ENCODE measurements at places on chromosomes 13 and 19.

DNA sequence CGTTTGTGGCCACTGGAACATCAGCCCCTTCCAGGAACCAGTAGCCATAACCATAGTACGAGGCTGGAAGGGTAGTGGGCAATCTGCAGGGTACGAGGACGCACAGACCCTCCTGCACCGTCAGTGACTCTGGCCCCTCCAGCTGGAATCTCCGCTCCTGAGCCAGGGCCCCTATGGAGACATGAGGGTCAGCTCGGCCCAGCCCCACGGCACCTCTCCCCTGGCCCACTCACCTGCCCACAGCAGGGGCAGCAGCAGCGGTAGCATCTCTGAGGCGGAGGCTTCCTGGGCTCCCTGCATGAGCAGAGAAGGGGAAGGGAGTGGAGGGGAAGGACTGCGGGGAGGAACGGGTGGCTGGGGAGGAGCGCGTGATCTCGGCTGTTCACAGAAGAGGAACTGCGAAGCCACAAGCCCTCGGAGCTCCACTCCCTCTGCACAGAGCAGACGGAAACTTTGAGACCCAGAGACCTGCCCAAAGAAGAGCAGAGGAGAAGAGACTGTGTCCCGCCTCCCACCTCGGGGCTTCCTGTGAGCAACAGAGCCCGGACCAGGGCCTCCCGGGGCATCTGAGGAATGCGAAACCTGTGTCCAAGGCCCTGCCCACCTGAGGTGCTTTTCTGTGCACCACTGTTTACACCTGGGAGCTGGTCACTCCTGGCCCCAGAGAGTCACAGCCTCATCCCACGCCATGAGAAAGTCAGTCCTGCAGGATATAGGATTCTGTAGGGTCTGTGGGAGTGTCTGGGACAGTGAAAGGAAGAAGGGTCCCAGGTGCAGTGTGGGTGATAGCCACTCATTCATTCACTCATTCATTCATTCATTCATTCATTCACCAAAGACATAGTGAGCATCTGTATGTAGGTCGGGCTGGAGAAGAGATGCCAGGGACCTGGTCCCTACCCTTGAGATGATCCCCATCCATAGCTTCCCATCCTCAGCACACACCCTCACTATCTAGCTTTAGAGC lies at the start of gene SIGLEC6:
SIGLEC6 (minus strand) TSS at position 322 of the 967 bp plus-strand sequence; CDS start at position 300, 22 bp downstream.
- no peak within 1 kb of the TSS for H3K27ac ChIP-seq
- DNase-seq: no peak
- H3K27me3 ChIP-seq: no peaks in the 10 kb centered on the region
- H3K4me3 ChIP-seq: no peak within 1 kb of the TSS
- no peaks in the 10 kb centered on the region for H3K36me3 ChIP-seq

DNA sequence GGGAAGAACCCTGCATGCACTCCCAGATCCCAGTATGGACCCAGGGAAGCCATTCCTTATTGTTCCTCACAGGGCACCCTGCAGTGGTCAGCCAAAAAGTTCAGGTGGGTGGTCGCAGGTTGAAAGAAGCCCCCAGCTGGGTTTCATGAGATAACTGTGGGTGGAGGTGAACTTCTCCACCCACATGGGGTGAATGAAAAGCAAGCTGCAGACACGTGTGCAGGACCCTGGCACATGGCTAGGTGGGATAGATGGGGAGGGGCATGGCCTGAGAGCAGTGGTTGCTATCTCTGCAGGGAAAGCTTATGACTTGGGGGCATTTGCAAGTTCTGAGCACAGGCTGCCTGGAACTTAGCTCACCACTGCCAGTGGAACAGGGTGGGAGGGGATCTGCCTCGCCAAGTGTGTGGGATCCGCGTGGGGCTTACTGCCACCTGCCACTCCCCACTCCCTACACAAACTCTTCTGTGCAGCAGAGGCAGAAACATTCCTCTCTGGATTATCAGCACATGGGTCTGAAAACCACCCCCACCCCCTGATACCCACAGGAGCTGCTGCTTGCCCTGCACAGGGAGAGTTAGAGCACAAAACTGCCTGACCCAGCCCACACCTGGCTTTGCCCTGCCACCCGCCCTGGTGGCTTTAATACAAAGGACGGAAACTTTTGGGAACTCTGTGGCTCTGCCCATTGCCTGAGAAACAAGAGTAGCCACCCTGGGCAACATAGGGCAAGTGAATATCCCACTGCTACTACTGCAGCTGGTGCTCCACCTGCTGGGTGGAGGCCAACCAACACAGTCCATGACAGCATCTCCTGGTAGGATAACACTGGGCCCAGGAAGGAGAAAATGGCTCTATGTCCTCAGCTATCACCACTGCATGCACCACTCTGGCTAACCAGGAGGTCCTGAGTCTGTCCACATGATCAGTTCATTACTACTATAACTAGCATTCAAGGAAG lies 24.4 kb downstream of the PLA2G4C start:
- peaks cover 5% of the 10 kb centered on the region for H3K4me1 ChIP-seq
- H3K36me3 ChIP-seq: no peaks in the 10 kb centered on the region
- no peak overlapping the region for H3K27ac ChIP-seq
- H3K4me3 ChIP-seq: no peak overlapping the region

- no peaks in the 10 kb centered on the region for H3K27me3 ChIP-seq
- no peak overlapping the region for H3K27ac ChIP-seq
- no peaks in the 10 kb centered on the region for H3K36me3 ChIP-seq
- no peak overlapping the region for H3K4me3 ChIP-seq
- no peak for DNase-seq
- no peaks in the 10 kb centered on the region for H3K4me1 ChIP-seq
These were observed 23.7 kb upstream of the LAMP1 start for GRCh38 chr13:113273321-113273720.

- H3K4me1 ChIP-seq: peaks cover 23% of the 10 kb centered on the region
- H3K4me3 ChIP-seq: no peak overlapping the region
- no peak overlapping the region for H3K27ac ChIP-seq
- H3K36me3 ChIP-seq: peaks cover 13% of the 10 kb centered on the region
- peak; percentile 12 for DNase-seq
These were observed 2.2 kb upstream of the TBXA2R start for GRCh38 chr19:3608750-3609322.

DNA sequence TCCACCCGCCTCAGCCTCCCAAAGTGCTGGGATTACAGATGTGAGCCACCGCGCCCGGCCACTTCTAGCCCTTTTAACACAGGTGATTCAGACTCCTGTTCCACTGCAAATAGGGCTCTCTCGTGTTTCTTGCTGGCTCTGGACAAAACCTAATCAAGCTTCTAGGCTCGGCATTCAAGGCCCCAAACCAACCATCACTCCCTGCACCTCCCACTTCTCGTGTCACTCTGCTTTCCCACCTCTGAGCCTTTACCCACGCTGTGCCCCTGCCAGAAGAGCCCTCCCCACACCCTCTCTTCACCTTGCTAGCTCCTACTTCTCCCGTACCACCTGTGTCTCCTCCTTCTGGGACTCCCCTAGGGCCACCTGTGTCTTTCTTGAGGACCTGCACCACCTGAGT lies 19.8 kb downstream of the KANK2 start:
- H3K4me3 ChIP-seq: no peak overlapping the region
- H3K4me1 ChIP-seq: peaks cover 12% of the 10 kb centered on the region
- no peak overlapping the region for H3K27ac ChIP-seq
- H3K27me3 ChIP-seq: no peaks in the 10 kb centered on the region
- no peak for DNase-seq

GRCh38 chr13:48220981-48221685 lies 11.9 kb upstream of the ITM2B start:
- peaks cover 6% of the 10 kb centered on the region for H3K4me1 ChIP-seq
- no peak overlapping the region for H3K27ac ChIP-seq
- H3K4me3 ChIP-seq: no peak overlapping the region
- H3K27me3 ChIP-seq: no peaks in the 10 kb centered on the region

- H3K4me1 ChIP-seq: no peaks in the 10 kb centered on the region
- H3K27ac ChIP-seq: no peak overlapping the region
- no peaks in the 10 kb centered on the region for H3K27me3 ChIP-seq
- DNase-seq: no peak
These were observed 166.9 kb downstream of the GPC5 start for GRCh38 chr13:91565296-91565695.

GRCh38 chr19:8609279-8610040 lies 1.1 kb downstream of the ADAMTS10 start:
- peaks cover 9% of the 10 kb centered on the region for H3K4me1 ChIP-seq
- H3K36me3 ChIP-seq: no peaks in the 10 kb centered on the region
- peak overlapping the region; percentile 1 for H3K4me3 ChIP-seq
- peak overlapping the region; percentile 45 for H3K27ac ChIP-seq
- no peaks in the 10 kb centered on the region for H3K27me3 ChIP-seq

- no peaks in the 10 kb centered on the region for H3K36me3 ChIP-seq
- no peaks in the 10 kb centered on the region for H3K27me3 ChIP-seq
- no peak overlapping the region for H3K4me3 ChIP-seq
- H3K27ac ChIP-seq: peak overlapping the region; percentile 94
- peaks cover 19% of the 10 kb centered on the region for H3K4me1 ChIP-seq
These were observed 1.3 kb upstream of the JUND start for GRCh38 chr19:18282788-18283141.

- DNase-seq: peak; percentile 47
- no peaks in the 10 kb centered on the region for H3K36me3 ChIP-seq
- H3K27me3 ChIP-seq: peaks cover 13% of the 10 kb centered on the region
- no peak overlapping the region for H3K4me3 ChIP-seq
- H3K27ac ChIP-seq: no peak overlapping the region
These were observed 18.1 kb upstream of the GTF3A start for GRCh38 chr13:27406178-27406939.

DNA sequence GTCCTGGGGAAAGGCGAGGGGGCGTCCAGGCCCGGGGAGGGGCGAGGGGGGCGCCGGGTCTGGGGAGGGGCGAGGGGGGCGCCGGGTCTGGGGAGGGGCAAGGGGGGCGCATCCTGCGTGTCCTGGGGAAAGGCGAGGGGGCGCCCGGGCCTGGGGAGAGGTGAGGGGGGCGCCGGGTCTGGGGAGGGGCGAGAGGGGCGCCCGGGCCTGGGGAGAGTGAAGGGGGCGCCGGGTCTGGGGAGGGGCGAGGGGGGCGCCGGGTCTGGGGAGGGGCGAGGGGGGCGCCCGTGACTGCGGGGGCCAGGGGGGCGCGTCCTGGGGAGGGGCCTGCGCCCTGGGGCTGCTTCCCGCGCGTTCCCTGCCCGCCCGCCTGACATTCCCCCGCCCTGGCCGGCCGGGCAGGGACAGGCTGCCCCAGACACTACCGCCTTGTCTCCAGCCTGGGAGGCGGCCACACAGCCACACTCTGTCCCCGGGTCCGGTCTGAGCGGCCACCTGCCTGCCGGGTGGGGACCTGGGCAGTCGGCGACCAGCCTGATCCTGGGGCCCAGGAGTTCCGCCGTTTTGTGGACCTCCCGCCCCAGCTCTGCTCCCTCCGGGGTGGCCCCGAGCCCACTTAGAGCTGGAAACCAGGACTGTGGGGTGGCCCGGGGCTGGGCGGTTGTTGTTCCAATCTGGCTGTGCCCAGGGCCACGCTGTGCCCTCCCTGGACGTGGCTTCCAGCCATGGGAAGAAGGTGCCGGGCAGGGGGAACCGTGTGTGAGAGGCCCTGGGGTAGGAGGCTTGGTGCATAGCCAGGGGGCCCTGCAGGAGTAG lies 11.8 kb downstream of the PALM start:
- no peak overlapping the region for H3K27ac ChIP-seq
- no peaks in the 10 kb centered on the region for H3K4me1 ChIP-seq
- H3K36me3 ChIP-seq: no peaks in the 10 kb centered on the region
- no peaks in the 10 kb centered on the region for H3K27me3 ChIP-seq

DNA sequence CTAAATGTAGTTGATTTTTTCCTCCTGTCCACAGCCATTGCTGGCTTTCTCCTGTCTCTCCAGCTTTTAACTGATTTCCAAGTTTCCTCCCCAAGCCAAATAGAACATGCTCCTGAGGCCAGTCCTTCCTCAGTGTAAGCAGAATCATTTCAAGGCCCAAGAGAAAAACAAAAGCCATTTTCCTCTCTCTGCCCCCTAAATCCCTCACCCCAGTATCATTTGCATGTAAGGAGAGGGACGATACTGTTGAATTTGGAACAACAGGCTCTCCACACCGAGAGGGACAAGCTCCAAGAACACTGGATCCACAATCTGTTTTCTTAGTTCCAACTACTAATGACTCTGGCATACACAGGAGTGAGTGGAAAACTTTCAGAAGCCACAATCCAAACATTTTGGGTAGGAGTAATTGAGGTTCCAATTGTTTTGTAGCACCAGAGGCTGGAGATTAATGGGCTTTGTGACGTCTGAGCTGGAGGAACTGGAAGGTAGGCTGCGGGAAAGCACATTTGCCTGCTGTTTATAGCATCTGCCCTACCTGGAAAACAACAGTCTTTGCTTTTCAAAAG lies 156.8 kb downstream of the FLT1 start:
- H3K4me1 ChIP-seq: peaks cover 74% of the 10 kb centered on the region
- peak; percentile 54 for DNase-seq
- peak overlapping the region; percentile 80 for H3K27ac ChIP-seq
- H3K27me3 ChIP-seq: no peaks in the 10 kb centered on the region
- no peak overlapping the region for H3K4me3 ChIP-seq
- no peaks in the 10 kb centered on the region for H3K36me3 ChIP-seq

- no peaks in the 10 kb centered on the region for H3K36me3 ChIP-seq
- no peaks in the 10 kb centered on the region for H3K4me1 ChIP-seq
- no peak for DNase-seq
These were observed 234.9 kb upstream of the DACH1 start for GRCh38 chr13:72101768-72102400.

GRCh38 chr19:46898731-46899130 lies 37.9 kb downstream of the ARHGAP35 start:
- no peak for DNase-seq
- no peaks in the 10 kb centered on the region for H3K27me3 ChIP-seq
- H3K36me3 ChIP-seq: no peaks in the 10 kb centered on the region
- H3K4me1 ChIP-seq: peaks cover 16% of the 10 kb centered on the region
- H3K27ac ChIP-seq: no peak overlapping the region

GRCh38 chr13:92963029-92963428 lies 263.6 kb upstream of the GPC6 start:
- no peak for DNase-seq
- no peaks in the 10 kb centered on the region for H3K36me3 ChIP-seq
- H3K27me3 ChIP-seq: no peaks in the 10 kb centered on the region
- H3K4me3 ChIP-seq: no peak overlapping the region

DNA sequence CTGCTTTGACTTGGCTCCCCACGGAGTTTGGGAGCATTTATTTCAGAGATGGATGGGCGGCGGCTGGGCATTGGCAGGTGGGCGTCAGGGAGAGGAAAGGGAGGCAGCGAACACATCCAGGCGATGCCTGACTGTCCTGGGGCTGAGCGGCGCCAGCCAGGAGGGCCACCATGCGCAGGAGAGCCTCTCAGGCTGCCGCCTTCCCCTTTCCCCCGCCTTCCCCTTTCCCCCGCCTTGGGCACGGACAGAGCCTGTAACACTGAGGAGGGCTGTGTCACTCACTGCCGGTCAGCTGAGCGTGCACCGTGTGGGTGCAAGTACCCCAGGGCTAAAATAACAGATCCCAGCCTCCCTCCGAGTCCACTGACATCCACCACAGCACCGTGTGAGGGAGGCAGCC lies 11.4 kb downstream of the MCF2L start:
- H3K4me3 ChIP-seq: no peak overlapping the region
- H3K4me1 ChIP-seq: no peaks in the 10 kb centered on the region
- no peaks in the 10 kb centered on the region for H3K36me3 ChIP-seq
- no peak overlapping the region for H3K27ac ChIP-seq
- DNase-seq: no peak

DNA sequence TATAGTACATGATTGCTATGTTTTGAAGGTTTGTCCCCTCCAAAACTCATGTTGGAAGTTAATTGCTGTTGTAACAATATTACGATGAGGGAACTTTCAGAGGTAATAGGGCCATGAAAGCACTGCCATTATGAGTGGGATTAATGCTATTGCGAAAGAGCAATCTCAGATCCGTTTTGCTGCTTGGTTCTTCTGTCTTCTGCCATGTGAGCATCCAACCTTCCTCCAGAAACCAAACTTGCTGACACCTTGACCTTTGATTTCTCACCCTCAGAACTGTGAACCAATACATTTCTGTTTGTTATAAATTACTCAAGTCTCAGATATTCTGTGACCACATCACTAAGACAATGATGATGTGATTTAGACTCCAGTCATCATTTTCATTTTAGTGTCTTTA lies 2590.9 kb downstream of the PCDH9 start:
- H3K36me3 ChIP-seq: no peaks in the 10 kb centered on the region
- no peaks in the 10 kb centered on the region for H3K27me3 ChIP-seq
- no peak for DNase-seq
- no peak overlapping the region for H3K27ac ChIP-seq
- H3K4me1 ChIP-seq: peaks cover 15% of the 10 kb centered on the region
- H3K4me3 ChIP-seq: no peak overlapping the region

All from endothelial cell of umbilical vein (primary cell).